Neural crest cell (in vitro differentiated cells): ENCODE measurements at places on chromosomes 12 and 14.

- H3K4me3 ChIP-seq = no peak overlapping the region
- no peak overlapping the region for H3K27ac ChIP-seq
These were observed 150.0 kb upstream of the FRMD6 start for GRCh38 chr14:51501746-51502145.

GRCh38 chr12:1805441-1806081 lies 14.8 kb upstream of the LRTM2 start:
- H3K36me3 ChIP-seq = no peaks in the 10 kb centered on the region
- peaks cover 18% of the 10 kb centered on the region for H3K4me1 ChIP-seq
- DNase-seq = no peak
- no peak overlapping the region for H3K27ac ChIP-seq
- no peak overlapping the region for H3K4me3 ChIP-seq

DNA sequence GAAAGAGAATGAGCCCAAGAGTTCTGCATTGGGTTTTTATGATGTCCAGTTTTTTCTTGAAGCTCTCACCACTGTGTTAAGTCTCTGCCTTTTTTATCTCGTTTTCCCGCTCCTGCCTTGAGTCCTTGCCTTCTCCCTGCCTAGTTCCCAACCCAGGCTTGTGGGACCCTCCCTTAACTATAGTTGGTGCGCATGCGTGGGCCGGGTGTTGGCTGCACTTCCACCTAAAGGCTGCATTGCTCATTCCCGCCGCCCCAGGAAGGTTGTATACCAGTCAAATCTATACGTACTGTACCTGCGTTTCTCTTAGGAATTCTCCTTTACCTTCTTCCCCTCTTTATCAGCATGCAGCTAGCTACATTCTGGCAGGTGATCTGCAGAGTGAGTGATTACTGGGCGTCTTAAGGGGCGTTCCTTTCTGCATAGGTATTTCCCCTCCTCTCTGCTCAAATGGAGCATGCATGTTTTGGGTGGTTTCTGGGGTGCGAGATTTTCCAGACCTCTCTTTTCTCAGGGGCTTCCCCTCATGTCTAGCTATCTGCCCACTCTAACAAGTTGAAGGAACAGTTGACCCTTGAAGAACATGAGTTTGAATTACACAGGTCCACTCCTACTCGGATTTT lies 6.6 kb upstream of the REP15 start:
- no peak overlapping the region for H3K4me3 ChIP-seq
- no peak for DNase-seq
- no peaks in the 10 kb centered on the region for H3K27me3 ChIP-seq
- no peak overlapping the region for H3K27ac ChIP-seq

DNA sequence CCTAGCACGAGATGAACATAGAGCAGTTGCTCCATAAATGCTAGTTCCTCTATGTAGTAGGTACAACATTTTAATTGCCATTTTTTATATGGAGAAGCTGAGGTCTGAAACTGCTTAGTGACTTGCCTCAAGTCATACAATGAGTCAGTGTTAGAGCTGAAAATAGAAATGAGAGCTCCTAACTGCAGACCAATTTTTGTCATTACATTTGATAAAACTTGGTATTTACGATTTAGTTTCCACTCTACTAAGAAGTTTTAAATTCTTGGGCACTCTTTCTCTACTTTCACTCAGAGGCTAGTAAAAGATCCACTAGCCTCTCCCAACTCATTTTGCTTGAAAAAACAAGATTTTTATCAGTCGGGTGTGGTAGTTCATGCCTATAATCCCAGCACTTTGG lies 8.1 kb upstream of the TMED10 start:
- peaks cover 30% of the 10 kb centered on the region for H3K27me3 ChIP-seq
- H3K27ac ChIP-seq = no peak overlapping the region
- H3K4me1 ChIP-seq = no peaks in the 10 kb centered on the region
- no peak overlapping the region for H3K4me3 ChIP-seq
- DNase-seq = no peak
- no peaks in the 10 kb centered on the region for H3K36me3 ChIP-seq

- DNase-seq = no peak
- H3K4me1 ChIP-seq = no peaks in the 10 kb centered on the region
- H3K4me3 ChIP-seq = no peak overlapping the region
- H3K27me3 ChIP-seq = no peaks in the 10 kb centered on the region
- H3K27ac ChIP-seq = no peak overlapping the region
These were observed 133.5 kb upstream of the TMEM132C start for GRCh38 chr12:128133321-128134073.

DNA sequence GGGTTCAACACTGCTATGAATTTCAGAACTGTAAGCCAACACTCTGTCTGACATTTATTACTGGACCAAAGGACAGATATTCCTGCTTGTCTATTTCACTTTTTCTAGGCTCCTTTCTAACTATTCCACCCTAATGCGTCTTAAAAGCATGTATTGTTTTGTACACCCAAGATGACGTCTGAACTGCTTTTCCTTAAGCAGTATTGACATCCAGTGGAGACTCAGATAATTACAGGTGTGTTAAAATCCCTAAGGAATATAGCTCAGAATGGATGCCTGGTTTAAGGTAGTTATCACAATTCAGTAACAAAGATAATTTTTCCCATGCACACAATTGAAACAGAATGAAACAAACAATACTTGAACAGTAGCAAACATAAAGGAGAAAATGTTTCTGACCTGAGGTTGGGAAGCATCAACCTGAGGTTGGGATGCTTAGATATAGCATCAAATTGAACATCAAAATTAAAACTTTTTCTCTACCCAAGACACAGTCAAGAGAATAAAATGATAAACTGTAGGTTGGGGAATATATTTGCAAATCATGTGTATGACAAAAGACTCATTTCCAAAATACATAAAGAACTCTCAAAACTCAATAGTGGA lies 93.7 kb upstream of the PTPRR start:
- H3K27ac ChIP-seq = no peak overlapping the region
- no peaks in the 10 kb centered on the region for H3K4me1 ChIP-seq
- H3K4me3 ChIP-seq = no peak overlapping the region
- H3K36me3 ChIP-seq = no peaks in the 10 kb centered on the region
- no peak for DNase-seq

DNA sequence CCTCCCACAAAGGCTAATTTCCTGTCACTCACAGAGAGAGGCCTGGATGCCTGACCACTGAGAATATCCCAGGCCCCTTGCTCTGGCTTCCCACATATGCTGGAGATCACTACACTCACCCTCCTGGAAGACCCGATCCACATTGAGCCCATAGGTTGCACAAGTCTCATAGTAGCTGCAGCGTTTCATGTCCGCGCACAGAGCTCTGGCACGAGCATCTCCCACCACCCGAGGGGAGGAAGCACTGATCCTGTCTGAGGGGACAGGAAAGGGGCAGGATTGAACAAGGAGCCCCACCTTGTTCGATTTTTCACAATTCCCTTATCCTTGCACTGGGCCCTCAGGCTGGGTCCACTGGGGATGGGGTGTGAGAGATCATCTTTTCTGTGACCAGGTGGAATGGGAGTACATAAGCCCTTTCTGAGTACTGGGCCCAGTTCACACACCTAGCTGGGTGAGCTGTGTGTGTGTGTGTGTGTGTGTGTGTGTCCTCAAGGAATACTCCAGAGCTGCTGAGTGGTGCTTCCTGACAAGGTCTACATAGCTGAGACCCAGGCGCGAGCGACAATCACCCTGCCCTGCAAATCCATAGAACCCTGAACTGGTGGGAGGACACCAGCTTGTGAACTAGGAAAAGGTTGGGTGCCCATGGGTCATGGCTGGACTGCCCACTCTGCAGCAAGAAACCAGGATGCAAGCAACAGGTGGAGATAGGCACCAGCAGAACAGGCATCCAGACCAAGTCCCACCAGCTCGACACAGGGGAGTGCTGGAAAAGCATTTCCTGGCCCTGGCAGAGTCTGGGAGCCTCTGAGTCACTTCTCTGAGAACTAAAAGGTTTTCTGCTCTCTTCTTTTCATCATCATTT lies 5.6 kb downstream of the AGAP2 start:
- no peak overlapping the region for H3K4me3 ChIP-seq
- H3K27ac ChIP-seq = no peak overlapping the region
- H3K27me3 ChIP-seq = peaks cover 95% of the 10 kb centered on the region
- peaks cover 2% of the 10 kb centered on the region for H3K36me3 ChIP-seq
- no peak for DNase-seq
- peaks cover 13% of the 10 kb centered on the region for H3K4me1 ChIP-seq

- H3K4me3 ChIP-seq = no peak overlapping the region
- peaks cover 45% of the 10 kb centered on the region for H3K4me1 ChIP-seq
- DNase-seq = no peak
- no peak overlapping the region for H3K27ac ChIP-seq
- no peaks in the 10 kb centered on the region for H3K27me3 ChIP-seq
- no peaks in the 10 kb centered on the region for H3K36me3 ChIP-seq
These were observed 68.8 kb downstream of the CLMN start for GRCh38 chr14:95250936-95251335.

- DNase-seq = no peak
- H3K4me1 ChIP-seq = peaks cover 1% of the 10 kb centered on the region
- H3K27ac ChIP-seq = no peak overlapping the region
- peaks cover 5% of the 10 kb centered on the region for H3K27me3 ChIP-seq
- no peak overlapping the region for H3K4me3 ChIP-seq
These were observed 35.9 kb upstream of the SLC38A2 start for GRCh38 chr12:46408441-46408840.

DNA sequence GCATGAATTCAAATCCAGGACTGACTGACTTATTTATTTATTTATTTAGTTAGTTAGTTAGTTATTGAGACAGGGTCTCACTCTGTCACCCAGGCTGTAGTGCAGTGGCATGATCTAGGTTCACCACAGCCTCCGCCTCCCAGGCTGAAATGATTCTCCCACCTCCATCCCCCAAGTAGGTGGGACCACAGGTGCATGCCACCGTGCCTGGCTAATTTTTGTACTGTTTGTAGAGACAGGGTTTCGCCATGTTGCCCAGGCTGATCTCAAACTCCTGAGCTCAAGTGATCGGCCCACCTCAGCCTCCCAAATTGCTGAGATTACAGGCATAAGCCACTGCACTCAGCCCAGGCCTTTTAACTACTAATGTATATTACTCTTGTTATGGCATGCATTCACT lies 36.0 kb downstream of the BTG1 start:
- H3K27me3 ChIP-seq = no peaks in the 10 kb centered on the region
- H3K4me1 ChIP-seq = peaks cover 65% of the 10 kb centered on the region
- no peak for DNase-seq
- H3K36me3 ChIP-seq = no peaks in the 10 kb centered on the region
- H3K4me3 ChIP-seq = no peak overlapping the region

DNA sequence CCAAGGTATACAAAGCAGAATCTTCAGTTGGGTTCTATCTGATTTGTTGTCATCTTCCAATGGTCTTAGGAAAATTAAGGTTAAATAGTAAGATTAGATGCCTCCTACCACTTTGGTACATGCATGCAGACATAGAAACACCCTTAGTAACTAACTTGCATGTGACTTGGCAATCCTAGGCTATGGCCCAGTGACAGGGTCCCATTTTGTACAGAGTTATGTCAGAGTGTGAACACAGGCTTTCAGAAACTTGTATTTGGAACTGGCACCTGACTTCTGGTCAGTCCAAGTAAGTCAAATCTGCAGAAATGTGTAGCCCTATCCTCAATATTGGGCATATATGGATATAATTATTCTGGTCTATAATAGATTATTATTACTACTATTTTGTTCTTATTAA lies 53.1 kb downstream of the DAD1 start:
- H3K27ac ChIP-seq = no peak overlapping the region
- H3K27me3 ChIP-seq = no peaks in the 10 kb centered on the region
- H3K4me3 ChIP-seq = no peak overlapping the region
- DNase-seq = no peak
- H3K36me3 ChIP-seq = no peaks in the 10 kb centered on the region

DNA sequence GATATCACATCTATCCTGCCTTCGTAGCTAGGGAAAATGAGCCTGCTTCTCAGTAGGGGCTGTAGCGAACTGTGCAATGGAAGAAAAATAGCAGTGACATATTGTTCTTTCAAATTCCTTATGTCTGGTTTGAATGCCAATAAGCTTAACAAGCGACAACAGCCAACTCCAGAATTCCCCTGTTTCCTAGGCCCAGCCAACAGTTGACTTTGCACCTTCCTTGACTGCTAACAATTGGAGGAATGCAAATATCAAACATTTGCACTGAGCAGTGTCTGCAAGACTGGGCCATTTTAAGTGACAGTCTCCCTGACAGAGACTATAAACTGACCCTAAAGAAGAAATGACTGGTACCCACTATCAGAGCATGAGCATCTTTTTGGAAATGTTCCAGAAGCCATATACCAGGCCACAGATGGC lies 12.0 kb upstream of the SERPINA1 start:
- peaks cover 34% of the 10 kb centered on the region for H3K4me1 ChIP-seq
- peaks cover 17% of the 10 kb centered on the region for H3K27me3 ChIP-seq
- H3K36me3 ChIP-seq = no peaks in the 10 kb centered on the region
- no peak overlapping the region for H3K4me3 ChIP-seq
- no peak overlapping the region for H3K27ac ChIP-seq

GRCh38 chr12:6936636-6937480 lies 6.8 kb upstream of the RNU7-1 start:
- peaks cover 19% of the 10 kb centered on the region for H3K36me3 ChIP-seq
- H3K4me3 ChIP-seq = peak overlapping the region; percentile 81
- no peak overlapping the region for H3K27ac ChIP-seq
- peaks cover 12% of the 10 kb centered on the region for H3K27me3 ChIP-seq

DNA sequence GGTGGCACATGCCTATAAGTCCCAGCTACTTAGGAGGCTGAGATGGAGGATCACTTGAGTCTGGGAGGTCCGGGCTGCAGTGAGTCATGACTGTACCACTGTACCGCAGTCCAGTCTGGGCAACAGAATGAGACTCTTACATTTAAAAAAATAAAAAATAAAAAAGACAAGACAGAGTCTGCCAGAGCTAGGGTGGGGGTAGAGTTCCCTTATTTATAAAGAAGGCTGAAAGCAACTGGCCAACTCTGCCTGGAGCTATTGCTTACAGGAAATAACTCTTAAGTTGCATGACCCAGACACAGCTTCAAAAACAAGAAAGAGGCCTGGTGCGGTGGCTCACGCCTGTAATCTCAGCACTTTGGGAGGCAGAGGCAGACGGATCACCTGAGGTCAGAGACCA lies 31.5 kb downstream of the NUMB start:
- no peak overlapping the region for H3K4me3 ChIP-seq
- no peaks in the 10 kb centered on the region for H3K27me3 ChIP-seq
- peaks cover 17% of the 10 kb centered on the region for H3K4me1 ChIP-seq
- no peak for DNase-seq
- peak overlapping the region; percentile 47 for H3K27ac ChIP-seq

DNA sequence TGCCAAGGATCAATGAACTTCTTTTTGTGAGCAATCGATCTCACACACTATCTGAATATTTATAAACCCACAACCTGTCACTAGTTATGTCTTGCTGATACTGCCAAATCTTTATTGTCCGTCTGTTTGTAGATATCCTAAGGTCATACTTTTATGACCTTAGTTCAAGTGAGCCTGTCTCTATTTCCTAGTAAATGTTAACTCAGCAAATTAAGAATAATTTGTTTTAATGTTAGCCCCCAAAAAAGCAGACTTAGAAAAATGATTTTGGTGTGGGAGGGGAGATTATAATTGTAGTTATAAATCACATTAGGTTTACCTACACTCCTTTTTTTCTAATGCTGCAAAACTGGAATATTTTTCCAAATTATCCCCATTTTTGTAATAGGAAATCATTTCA lies 9.4 kb downstream of the STYK1 start:
- H3K27ac ChIP-seq = no peak overlapping the region
- no peak overlapping the region for H3K4me3 ChIP-seq
- no peaks in the 10 kb centered on the region for H3K4me1 ChIP-seq
